Kidney glomerular epithelial cell (primary cell): ENCODE measurements at places on chromosomes 11 and 22.

DNA sequence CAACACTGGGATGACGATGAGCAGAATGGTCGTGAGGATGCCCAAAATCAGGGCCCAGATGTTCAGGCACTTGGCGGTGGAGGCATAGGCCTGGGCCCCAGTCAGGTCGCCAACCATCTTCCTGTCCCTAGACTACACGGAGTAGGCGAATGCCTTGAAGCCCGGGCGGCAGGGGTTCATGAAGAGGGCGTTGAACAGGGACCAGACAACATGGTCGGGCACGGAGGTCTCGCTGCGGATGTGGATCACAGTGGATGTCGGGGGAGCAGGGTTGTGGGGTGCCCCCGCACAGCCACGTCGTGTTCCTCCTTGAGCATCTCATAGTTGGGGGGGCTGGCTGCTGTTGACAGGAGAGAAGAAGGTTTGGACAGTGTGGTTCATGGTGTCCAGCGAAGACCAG lies 9.5 kb downstream of the MYEOV start:
- DNase-seq: no peak

DNA sequence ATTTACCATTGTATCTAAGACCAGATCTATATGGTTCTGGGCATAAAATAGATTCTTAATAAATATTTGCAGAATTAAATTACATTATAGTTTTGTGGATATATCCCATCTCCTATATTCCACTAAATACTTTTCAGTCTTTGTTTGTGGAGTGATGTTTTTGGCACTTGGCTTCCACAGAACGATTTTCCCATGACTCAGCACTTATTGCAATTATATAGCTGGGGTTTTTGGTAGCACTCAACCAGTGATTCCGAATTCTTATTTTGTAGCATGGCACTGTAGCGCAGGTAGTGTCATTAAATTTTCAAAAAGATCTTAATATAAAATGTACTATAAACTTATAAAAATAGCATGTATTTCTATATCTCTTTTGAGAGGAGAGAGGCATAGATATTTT lies 221.2 kb downstream of the TRPC6 start:
- DNase-seq: no peak

DNA sequence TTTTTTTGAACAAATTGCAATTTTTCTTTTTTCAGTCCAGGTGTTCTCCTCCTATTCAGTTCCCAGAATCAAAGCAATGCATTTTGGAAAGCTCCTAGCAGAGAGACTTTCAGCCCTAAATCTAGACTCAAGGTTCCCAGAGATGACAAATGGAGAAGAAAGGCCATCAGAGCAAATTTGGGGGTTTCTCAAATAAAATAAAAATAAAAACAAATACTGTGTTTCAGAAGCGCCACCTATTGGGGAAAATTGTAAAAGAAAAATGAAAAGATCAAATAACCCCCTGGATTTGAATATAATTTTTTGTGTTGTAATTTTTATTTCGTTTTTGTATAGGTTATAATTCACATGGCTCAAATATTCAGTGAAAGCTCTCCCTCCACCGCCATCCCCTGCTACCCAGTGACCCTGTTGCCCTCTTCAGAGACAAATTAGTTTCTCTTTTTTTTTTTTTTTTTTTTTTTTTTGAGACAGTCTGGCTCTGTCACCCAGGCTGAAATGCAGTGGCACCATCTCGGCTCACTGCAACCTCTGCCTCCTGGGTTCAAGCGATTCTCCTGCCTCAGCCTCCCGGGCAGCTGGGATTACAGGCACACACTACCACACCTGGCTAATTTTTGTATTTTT lies 6.2 kb upstream of the UBE4A start:
- peak; percentile 9 for DNase-seq

DNA sequence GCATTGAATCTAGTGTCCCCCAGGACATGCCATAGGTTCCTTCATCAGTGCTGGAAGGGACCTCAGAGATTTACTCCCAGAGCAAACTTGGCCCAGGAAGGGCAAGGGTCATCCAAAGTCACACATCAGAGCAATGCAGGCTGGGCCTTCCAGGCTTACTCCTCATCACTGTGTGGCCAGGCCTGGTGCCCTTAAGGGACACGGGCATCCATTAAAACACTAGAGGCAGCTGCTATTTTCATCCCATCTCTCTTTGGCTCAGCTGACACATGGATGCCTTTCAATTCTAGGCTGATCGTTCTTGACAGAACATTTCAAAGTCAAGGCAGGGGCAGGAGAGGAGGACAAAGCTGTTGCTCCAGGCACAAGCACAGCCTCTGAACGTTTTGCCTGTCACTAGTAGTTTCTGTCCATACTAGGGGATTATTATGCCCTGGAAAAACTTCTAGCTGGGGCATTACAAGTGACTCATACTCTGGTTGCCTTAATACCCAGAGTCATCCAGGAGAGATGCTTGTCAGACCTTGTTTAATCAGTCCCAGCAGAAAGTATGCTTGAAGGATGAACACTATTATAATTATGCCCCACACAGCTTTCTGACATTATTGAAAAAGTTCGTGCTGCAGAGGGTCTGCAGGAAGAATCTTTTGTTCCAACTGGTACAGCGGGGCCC lies 240.3 kb downstream of the TENM4 start:
- DNase-seq: no peak

DNA sequence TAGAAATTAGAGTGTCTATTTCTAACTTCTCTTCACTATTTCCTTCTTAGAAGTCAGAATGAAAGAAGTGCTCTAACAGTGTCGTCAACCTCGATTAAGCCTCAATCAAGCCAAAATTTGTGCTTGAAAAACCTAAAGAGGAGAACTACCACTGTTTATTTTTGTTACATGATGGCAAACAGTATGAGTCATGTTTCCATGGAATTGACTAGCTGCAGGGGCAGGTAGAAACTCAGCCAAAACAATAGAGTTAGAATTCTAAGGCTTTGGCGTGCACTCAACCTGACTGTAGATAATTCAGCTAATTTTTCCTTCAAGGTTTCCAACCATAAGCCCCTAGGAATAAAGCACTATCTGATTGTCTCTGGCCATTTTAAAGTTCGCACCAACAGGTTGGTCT lies 415.9 kb downstream of the ETS1 start:
- DNase-seq: no peak

- DNase-seq: no peak
Observed at GRCh38 chr11:70364745-70365543, 33.4 kb upstream of the CTTN start.

GRCh38 chr11:72132646-72133045 lies 2.9 kb upstream of the FOLR3 start:
- DNase-seq: no peak

- no peak for DNase-seq
Observed at GRCh38 chr11:113885897-113886296, 10.5 kb upstream of the USP28 start.

- peak; percentile 29 for DNase-seq
Observed at GRCh38 chr22:26835929-26836528, 178.6 kb downstream of the MIAT start.

GRCh38 chr22:46482056-46482675 lies 55.3 kb downstream of the CELSR1 start:
- DNase-seq: no peak

DNA sequence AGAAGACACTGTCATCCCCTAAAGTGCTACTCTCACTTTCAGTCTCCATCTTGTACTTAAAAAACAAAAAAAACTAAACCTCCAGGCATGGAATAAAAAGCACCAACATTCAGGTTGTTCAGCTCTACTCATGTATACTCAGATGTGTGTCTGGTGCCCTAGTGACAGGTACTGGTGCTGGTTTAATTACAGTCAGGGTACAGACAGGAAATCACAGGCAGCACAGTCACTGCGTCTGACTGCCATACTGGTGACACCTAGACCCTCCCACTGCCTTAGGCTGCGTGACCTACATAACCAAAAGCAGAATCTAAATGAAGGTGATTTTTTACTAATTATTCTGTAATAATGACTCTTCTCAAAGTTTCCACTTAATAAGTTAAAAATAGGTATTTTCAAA lies at the start of gene ARHGAP32:
Gene ARHGAP32 (minus strand): TSS at position 176 of the 400 bp plus-strand sequence. CDS start 127 bp downstream, at position 49.
- no peak for DNase-seq

- DNase-seq: no peak
Observed at GRCh38 chr11:18669219-18669596, 29.4 kb upstream of the TMEM86A start.

DNA sequence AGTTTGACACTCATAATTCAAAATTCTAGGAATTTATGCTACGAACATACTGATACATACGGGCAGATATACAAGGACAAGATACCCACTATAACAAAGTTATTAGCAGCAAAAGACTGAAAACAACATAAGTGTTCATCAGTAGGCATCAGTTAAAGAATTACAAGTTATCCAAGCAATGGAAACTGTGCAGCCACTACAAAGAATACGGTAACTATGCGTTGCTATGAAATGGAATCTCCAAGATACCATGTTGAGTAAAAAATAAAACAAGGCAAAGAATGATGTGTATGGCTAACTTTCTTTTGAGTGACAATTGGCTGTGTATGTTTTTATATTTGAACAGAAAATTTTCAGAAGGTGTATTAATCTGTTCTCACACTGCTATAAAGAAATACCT lies 151.7 kb downstream of the ADAMTS15 start:
- DNase-seq: peak; percentile 13

- no peak for DNase-seq
Observed at GRCh38 chr11:103494491-103494890, 385.3 kb downstream of the DYNC2H1 start.

DNA sequence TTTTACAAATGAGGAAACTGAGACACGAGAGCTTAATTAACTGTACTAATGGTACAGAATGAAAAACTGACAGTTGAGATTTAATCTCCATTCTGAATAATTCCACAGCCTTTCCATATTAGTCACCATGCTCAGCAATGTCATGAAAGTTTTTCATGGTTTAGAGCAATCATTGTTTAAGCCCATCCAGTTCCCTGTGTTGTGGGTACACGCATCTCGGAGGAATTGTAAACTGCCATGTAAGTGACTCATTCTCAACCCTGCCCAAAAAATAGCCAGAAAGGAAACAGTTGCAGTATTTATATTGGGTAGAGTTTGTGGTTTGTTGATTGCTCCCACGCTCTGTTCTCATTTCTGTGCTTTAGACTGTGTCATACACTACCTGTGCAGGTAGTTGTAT lies 1790.8 kb downstream of the LRRC4C start:
- DNase-seq: no peak

DNA sequence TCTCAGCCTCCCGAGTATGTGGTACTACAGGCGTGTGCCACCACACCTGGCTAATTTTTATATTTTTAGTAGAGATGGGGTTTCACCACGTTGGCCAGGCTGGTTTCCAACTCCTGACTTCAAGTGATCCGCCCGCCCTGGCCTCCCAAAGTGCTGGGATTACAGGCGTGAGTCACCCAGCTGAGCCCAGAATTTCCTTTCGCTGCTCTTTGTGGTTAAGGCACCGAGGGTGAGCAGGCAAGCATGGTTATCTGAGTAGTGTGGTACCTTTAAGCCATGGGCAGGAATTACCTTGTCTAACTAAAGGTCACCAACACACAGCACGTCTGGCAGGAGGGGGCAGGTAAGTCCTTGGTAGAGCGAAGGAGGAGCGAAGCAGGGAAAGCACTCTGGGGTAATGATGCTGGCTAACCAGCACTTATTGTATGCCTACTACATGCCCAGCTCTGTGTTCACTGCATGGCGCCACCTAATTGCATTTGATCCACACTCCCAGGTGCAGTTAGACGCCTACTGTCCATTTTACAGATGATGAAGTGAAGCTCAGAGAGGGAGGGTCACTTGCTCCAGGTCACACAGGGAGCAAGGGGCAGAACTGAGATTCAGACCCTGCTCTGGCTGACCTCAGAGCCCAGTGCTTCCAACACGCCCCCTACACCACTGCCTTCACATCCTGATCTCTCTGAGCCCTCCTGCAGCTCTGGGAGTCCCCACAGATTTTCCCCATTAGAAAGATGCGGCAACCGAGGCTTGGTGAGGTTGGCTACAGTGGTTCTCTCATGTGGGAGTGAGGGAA lies 45.7 kb downstream of the TRIOBP start:
- peak; percentile 70 for DNase-seq

GRCh38 chr11:132278801-132279574 lies 908.6 kb downstream of the NTM start:
- peak; percentile 39 for DNase-seq

DNA sequence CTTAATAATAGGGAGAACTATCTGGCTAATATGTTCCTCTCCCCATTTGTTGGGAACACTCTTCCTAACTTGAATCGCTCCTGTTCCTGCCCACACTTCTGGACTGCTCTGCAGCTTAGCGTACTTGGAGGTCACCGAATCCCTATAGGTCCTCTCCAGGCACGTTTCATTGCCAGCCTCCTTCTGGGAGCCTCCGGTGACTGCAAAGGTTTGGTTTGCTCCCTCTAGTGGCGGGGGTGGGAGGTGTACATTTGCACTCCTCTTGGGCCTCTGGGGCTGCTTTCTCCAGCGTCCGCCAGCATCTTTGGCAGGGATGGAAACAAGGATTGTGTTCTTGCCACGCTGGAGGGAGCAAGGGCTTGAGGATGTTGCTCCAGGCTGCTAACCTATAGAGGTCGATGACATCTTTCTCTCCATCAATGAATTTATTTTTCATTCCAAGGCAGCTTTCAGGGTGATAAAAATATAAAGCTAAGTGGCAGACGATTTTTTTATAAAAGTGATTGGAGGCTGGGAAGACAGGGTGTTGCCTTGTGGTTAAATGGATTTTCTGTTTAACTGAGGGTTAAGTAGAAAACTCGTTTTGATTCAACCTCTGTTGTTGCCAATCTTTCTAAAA lies 48.7 kb downstream of the TSPAN18 start:
- no peak for DNase-seq

GRCh38 chr22:19942157-19943081 lies 801 bp upstream of the TXNRD2 start:
- peak; percentile 25 for DNase-seq

DNA sequence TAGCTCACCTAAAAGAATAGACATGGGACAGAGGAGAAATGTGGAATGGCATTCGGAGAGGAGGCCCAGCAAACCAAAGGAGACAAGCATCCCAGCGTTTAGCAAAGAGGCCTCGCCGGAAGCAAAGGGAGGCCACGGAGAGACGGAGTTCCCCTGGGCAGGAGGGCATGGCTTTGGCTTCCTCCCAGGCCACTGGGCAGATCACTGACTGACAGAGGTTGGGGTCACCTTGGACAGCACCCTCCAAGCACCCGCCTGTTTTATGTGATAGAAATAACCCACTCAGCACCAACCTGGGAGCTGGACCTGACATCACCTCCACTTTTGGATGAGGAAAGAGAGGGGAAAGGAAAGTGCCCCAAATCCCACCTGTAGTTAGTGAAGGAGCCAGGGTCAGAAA lies 434.1 kb downstream of the BRD1 start:
- DNase-seq: no peak

GRCh38 chr11:115188898-115189278 lies 315.3 kb downstream of the CADM1 start:
- no peak for DNase-seq

- no peak for DNase-seq
Observed at GRCh38 chr22:42367980-42368378, 64.2 kb downstream of the NFAM1 start.
